AG08395 (cell line): ENCODE measurements at places on chromosomes 16 and 17.
A peak's percentile ranks its signal among the peaks of the same experiment; 100 is the strongest.

DNA sequence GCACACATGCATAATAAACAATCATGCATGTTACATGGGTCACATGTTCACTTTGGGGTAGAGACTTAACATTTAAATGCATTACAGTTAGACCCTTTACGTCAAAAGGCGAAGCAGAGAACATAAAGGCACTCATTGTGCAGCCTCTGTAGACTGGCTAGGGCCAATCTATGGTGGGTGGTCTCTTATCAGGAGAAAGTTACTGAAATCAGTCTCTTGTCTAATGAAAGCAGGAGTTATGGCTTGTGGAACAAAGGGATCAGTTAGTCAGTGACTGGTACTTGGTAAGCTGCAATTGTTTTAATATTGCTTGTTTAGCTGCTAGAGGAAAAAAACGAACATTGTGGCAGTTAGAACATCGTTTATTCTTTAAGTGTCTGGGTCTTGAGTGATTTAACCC, 1.4 kb upstream of the CNEP1R1 start:
- DNase-seq: no peak

DNA sequence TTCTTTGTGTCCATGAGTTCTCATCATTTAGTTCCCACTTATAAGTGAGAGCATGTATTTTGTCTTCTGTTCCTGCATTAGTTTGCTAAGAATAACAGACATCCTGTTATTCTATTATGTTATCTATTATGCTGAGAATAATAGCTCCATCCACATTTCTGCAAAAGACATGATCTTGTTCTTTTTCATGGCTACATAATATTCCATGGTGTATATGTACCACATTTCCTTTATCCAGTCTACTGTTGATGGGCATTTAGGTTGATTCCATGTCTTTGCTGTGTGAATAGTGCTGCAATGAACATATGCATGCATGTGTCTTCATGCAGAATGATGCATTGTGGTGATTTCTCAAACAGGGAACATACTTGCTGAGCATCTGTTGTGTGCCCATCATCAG, 21.4 kb downstream of the PIK3R5 start:
- no peak for DNase-seq

GRCh38 chr17:40422990-40423633, 5.4 kb upstream of the TOP2A start:
- DNase-seq: no peak

- no peak for DNase-seq
These were observed 1.3 kb downstream of the ASPSCR1 start for GRCh38 chr17:81978524-81979298.

DNA sequence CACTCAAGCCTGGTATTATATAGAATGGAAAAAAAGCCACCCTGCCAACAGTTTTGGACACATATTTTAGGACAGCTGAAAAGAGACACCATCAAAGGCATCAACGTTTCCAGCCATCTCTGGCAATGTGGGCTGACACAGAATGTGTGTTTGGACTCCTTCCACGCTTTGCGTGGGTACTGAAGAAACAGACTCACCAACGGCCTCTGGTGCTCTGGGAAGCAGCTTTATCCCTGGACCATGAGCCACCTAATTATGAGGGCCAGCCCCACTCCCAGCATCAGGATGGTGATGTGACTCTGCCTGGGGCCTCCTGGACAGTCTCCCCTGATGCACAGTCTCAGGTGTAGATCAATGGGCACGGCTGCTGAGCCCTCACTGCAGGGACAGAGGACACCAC, 27.9 kb downstream of the CCDC57 start:
- DNase-seq: no peak

DNA sequence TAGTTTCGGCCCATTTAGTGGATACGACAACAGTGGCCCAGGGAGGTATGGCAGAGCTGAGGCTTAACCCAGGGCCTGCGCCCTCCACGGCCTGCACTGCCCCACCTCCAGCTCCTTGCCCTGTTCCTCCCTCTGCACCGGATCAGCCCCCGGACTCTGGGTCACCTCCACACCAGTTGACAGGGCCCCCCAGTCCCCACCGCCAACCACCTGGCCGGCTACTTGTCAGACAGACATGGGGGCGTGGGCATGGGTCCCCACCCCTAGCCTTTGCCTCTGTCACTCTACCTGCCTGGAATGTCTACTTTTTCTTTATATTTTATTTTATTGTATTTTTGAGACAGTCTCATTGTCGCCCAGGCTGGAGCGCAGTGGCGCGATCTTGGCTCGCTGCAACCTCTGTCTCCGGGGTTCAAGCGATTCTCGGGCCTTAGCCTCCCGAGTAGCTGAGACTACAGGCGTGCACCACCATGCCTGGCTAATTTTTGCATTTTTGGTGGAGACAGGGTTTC, 3.0 kb upstream of the ACTG1 start:
- DNase-seq: no peak

- peak; percentile 61 for DNase-seq
These were observed 294.1 kb downstream of the BCAS3 start for GRCh38 chr17:60971515-60972369.

DNA sequence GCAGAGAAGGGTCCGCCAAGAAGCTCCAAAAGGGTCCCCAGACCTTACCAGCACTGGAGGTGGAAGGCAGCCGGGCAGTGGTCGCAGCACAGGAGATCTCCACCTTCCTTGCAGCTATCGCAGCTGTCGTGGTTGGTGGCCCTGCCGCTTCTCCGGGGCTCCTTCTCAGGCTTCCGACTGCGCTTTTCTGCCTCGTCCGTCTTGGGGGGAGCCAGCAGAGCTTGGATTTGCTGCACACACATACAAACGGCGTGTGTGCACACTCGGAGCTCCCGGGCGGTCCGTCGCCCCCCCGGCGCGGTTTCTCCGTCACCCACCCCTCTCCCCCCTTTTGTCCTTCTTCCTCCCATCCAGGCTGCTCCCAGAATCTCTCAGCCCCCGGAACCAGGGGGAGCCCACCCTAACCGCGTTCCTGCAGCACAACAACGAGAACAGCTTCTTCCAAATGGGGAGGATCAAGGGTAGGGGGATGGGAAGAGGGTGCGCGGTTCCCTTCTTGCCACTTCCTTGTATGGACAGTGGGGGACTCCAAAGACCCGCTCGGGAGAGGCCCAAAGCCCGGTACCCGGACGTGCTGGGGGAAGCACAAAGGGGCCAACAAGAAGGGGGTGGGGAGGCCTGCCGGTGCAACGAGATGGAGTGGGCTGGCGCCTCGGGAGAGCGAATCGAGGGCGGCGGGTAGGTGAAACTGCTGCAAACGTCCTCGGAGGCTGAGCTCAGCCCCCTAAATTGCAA, 1.1 kb downstream of the PHF12 start:
- no peak for DNase-seq

DNA sequence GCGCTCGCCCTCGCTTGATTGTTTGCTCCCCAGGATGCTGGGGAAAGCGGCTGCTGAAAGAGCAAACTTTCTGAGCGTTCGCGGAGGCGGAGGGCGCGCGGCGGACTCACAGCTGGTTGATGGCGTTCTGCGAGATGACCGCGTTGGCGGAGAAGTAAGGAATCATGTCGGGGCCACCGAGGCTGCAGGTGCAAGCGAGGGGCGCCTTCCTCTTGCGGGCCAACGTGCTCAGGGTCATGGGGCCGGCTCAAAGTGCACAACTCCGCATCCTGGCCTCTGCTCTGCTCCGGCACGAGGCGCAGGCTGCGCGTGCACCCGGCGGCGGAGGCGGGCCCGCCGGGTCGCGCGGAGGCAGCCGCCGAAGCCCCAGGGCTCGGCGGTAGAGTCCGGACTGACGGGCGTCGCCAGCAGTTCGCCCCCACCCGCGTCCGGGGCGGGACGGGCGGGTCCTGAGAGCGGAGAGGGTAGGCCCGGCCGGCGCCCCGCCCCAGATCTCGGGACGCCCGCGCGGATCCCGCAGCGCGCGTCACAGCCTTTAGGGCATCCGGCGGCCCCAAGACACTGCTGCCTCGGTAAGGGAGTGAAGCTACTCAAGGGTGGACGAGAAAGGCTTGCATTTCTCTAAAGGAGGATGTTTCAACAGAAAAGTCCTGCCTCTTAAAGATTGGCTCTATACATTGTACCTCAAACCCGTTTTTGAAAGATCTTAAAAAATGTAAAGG, 138.5 kb upstream of the CORO6 start:
- DNase-seq: peak; percentile 91

GRCh38 chr17:77927777-77928518, 30.6 kb upstream of the TNRC6C start:
- no peak for DNase-seq

- DNase-seq: no peak
These were observed 538.3 kb downstream of the NPIPA7 start for GRCh38 chr16:16917191-16917785.

DNA sequence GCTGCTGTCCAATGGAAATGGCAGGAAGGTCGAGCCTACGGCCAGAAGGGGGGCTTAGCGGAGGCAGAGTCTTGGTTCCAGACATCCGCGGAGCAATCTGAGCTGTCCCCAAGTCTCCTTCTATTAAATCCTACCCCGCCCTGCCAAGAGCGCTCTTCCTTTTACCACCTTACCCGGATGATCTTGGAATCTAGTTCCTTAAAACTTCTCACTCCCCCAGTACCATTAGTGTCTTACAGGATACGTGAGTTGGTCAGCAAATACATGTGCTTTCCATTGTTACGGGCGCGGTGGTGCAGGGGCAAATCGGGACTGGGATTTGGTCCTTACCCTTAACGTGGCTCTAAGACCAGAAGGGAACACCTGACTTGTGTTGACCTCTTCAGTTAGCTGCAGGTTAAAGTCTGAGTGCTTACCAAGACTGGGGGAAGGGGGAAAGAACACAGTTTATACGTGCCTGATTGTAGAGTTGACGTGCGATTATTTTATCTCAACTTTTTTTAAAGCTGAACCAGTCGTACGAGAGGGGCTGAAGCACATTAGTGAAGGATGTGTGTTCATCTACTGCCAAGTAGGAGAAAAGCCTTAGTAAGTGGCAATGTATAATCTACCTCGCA, 495 bp downstream of the TXNDC17 start:
- DNase-seq: no peak

- DNase-seq: peak; percentile 82
These were observed 91.6 kb downstream of the XYLT1 start for GRCh38 chr16:17379121-17379571.

DNA sequence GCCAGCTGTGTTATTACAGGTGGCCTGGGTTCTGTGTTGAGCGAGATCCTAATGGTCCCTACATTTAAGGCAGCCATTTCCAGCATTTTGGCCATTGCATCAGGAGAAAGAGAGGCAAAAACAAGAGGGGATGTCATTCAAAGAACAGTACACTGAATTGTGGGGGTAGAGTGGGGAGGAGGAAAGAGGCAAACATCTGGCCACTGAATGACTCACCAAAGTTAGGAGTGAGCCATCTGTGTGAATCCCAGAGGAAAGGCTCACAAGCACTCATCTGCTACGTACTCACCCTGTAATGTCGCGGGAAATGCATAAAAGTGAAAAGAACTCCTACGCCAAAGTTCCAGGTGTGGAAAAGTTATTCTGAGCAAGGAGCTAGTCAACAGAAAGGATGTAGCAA, 16.7 kb downstream of the KRABD2 start:
- DNase-seq: peak; percentile 89

DNA sequence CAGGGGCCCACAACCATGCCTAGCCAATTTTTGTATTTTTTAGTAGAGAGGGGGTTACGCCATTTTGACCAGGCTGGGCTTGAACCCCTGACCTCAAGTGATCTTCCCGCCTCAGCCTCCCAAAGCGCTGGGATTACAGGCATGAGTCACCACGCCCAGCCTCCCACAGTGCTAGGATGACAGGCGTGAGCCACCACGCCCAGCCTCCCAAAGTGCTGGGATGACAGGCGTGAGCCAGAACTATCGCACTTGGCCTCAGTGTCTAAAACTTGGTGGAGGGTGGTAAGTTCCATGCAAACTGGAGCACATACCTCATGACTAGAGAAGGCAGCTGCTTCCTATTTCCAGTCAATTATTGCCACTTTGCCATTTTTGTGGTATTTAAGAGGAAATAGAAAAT, 7.1 kb downstream of the HSD17B2 start:
- DNase-seq: no peak

GRCh38 chr16:1815461-1815860, 11.2 kb downstream of the HAGH start:
- DNase-seq: no peak

GRCh38 chr17:14205992-14206461, 30.6 kb downstream of the CDRT15 start:
- no peak for DNase-seq

DNA sequence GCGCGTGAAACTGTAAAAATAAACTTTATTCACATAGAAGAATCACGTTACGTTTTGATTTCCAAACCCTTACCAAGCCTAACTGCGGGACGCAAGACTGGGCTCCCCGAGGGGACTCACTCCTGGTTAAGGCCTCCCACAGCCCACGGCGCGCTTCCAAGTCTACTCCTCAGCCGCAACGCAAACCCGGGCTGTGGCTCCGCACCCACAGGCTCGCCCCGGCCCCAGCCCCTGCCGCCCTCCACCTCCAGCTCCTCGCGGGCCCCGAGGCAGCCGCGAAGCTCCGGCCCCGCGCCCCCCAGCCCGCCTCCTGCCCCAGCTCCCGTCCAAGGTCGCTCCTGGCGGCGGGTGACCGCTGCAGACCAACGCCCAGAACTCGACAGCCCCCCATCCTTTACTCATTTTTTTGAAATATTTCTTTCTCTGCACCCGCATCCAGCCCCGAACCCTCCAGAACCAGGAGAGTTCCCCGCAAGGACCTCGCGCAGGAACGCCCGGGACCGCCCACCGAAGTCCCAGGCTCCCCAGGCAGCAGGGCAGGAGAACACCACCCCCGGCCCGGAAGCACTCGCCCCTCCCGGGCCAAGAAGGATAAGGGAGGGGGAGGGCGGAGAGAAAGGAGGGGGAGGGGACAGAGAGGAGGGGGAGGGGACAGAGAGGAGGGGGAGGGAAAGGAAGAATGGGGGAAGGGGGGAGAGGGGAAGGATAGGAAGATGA, 912 bp downstream of the USP22 start:
- peak; percentile 62 for DNase-seq

GRCh38 chr17:73634629-73635028, 9.6 kb downstream of the SDK2 start:
- no peak for DNase-seq

DNA sequence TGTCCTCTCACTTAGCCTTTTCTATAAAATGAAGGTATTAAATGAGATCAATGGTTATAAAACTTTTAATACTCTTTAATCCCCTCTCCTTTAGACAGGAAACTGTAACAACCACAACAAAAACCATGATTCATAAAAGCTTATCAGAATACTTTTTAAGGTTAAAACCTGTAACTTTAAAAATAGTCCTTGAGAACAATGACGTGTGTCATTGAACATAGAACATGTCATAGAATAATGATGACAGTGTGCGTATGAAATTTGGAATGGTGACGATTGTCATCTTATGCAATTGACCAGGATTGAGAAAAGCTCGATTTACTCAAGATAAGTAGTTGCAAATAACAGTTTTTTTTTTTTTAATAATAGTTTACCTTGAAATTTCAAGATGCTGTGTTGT, 94.1 kb downstream of the PLCG2 start:
- DNase-seq: no peak
